Right atrium auricular region (tissue), 2 donors: ENCODE measurements at places on chromosomes 3 and 15.

DNA sequence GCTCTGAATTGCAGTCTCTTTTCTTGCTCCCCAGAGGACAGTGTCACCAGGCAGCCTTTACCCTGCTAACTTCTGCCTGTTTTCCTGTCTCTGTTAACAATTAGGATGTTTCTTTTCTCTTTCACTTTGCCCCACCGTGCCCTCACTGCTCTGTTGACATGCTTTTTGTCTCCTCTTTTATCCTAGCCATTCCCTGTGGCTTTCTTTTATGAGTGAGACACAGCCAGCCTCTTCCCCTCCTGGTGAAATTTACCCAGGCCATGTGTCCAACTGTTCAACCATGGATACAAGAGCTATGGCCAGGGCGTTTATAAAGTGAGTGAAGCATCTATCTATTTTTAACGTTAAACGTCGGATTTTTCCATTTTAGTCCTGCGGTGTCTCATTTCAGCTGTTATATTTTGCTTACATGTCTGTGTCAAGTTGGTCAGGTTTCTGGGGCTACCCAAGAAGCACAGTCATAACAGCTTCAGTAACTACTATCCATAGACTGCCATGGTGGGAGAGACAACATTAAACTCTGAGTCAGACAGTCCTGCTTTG, 443.2 kb upstream of the AZI2 start:
- no peak for DNase-seq

DNA sequence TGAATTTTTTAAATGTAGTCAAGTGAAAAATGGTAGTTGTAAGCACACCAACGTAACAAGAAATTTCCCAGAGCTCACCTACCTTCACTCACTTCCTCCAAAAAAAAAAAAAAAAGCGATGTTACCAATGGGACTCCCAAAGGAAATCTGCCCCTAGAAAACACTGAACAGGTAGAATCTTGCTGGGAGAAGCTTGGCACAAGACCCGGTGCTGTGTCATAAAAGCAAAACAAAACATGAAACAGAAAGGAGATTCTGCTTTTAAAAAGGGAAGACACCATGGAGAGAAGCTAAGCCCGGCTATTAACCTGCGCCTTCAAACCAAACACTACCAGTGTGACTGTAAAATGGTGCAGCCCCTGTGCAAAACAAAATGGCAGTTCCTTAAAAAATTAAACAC, 40.5 kb downstream of the PGPEP1L start:
- no peak for DNase-seq

- no peak for DNase-seq
Observed at GRCh38 chr3:139944256-139944910, 9.4 kb downstream of the CLSTN2 start.

- DNase-seq: no peak
Observed at GRCh38 chr15:86773736-86774135, 694.1 kb downstream of the AGBL1 start.

DNA sequence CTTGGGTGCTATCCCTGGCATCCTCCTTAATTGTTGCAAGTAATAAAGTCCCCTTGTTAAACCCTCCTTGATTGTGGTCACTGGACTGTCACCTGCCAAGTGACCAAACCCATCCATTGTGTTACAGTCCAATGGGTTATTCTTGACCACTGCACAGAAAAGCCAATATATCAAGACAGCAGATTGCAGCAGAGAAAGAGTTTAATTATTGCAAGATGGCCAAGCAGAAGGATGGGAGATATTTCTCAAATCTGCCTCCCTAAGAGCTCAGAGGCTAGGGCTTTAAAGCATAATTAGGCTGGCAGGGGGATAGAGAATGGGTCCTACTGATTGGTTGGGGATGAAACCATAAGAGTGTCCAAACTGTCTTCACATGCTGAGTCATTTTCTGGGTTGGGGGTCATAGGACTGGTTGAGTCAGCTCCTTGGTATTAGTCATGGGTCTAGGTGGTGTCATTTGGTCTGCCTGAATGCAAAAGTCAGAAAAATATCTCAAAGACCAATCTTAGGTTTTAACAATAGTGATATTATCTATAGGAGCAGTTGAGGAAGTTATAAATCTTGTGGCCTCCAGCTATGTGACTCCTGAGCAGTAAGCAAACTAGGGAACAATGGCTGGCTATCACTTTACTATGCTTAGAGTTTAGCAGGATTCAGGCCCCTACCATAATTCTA, 19.1 kb upstream of the XYLB start:
- no peak for DNase-seq

- DNase-seq: no peak
Observed at GRCh38 chr15:63274427-63274826, 3.0 kb upstream of the APH1B start.

DNA sequence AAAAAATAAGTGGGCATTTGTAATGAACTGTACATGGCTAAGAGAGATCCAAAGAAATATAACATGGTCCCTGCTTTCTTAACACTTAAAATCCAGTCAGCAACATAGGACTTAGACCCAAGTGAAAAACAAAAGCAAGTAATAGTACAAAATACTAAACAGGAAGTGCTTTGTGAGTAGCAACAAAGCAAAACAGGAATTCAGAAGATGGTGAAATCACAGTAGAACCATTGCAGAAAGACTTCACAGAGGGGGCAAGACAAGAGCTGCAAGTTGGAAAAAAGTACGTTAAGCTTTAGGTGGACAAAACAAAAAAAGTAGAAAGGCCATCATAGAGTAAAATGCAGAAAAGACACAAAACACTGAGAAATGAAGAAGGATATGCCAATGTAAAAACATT, 116.0 kb downstream of the TBC1D5 start:
- DNase-seq: no peak

DNA sequence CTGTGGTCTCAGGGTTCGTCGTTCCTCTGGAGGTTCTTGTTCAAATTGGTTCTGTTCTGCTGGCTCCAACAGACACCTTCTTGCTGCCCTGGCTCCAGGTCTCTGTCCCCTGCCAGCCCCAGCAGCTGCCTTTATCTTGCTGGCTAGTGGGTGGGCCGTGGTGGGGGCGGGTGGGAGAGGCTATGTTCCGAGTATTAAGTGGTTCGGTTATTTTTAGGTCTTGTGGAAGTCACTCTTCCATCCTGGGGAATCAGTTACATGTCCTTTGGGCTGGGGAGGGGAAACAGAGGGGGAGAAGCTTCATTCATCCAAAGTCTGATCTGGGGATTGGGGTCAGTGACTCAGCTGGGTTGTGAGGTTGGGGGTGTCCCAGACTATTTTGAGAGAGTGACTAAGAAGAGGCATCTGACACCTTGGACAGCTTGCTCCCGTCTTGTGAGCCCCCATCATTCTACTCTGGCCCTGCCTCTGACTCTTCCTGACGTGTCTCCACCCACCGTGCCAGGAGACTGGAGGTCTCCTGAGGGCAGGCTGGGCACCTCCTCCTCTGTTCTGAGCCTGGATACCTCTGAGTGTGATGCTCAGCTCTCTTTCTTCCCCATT, at the start of gene XIRP1:
Gene XIRP1 (minus strand): TSS at position 106 of the 603 bp plus-strand sequence. CDS start 3,150 bp downstream, outside the sequence.
- no peak for DNase-seq

- DNase-seq: no peak
Observed at GRCh38 chr3:115699706-115700105, 76.4 kb downstream of the GAP43 start.

DNA sequence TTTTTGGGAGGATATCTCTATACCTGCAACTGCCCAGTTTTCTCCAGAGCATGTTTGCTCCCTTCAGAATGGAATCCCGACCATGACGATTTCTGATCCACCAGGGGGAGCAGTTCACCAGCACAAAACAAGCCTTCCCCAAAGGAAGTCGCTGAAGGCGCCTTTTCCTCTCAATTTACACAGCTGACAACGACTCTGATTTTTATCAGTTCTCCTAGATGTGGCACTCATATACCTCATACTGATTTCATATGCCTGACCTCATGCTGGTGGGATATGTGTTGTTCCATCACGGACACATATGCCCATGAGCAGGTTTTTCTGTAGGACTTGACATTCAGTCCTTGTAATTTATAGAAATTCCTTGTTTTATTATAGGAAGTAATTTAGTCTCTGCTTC, 1028.2 kb downstream of the MCTP2 start:
- DNase-seq: peak; percentile 71

DNA sequence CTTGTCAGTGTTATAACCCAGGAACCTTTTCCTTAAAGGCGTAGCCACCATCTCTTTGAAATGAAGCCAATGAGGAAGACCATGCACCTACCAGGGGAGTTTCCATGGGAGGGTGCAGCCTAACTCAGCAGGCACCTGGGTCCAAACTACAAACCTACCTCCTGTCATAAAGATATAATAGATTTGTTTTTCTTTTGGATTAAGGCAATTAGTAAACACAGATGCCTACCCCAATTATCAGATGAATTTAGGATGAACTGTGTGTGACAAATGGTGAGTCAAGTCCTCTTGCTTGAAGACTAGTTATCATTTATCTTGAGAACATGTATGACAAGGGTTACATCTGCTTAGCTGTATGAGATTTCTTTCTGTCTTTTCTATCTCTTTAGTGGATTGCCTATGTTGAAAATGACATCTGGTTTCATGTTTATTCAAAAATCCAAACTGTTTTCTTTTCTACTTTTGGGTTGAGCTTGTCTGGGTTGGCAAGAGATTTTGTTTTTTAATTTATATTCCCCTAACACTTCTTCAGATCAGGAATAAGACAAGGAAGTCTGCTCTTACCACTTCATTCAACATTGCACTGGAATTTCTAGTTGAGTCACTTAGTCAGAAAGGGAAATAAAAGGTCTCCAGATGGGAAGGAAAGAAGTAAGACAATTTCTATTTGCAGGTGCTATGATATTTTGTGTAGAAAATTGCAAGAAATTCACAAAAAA, 149.9 kb downstream of the NEK10 start:
- DNase-seq: no peak

GRCh38 chr15:76353903-76354302, 17.3 kb downstream of the ISL2 start:
- DNase-seq: no peak

DNA sequence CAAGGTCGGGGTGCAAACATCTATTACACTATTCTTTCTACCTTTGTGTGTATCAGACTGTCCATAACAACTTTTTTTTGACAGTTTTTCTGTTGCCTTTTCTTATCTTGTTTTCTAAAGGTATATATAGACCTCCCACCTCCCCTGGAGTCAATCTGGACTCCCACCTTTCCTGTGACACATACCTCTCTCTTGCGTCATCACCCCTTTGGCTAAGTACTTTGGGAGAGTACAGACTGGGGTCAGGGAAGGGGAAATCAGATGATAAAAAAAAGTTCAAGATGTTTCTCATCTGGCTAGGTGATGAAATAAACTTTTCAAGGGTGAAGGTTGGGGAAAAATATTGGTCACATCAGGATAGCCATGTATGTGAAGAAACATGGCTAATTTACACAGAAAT, 17.2 kb downstream of the TSPAN3 start:
- DNase-seq: no peak

DNA sequence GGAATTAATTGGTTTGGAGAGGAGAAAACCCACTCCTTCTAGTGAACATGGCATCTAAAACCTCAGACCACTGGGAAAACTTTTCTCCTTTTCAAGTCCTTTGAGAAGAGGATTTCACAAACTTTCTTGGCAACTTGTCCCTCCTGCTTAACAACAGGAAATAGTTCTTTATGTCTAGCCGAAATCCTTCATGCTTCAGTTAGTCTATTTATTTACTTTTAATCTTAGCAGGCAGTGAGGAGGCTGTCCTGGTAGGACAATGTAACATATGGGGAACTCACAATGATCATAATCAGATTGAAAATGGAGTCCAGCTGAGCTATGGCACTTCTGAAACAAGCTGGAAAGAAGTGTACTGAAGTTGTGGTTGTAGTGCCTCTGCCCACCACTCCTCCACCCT, 50.6 kb downstream of the KY start:
- no peak for DNase-seq

DNA sequence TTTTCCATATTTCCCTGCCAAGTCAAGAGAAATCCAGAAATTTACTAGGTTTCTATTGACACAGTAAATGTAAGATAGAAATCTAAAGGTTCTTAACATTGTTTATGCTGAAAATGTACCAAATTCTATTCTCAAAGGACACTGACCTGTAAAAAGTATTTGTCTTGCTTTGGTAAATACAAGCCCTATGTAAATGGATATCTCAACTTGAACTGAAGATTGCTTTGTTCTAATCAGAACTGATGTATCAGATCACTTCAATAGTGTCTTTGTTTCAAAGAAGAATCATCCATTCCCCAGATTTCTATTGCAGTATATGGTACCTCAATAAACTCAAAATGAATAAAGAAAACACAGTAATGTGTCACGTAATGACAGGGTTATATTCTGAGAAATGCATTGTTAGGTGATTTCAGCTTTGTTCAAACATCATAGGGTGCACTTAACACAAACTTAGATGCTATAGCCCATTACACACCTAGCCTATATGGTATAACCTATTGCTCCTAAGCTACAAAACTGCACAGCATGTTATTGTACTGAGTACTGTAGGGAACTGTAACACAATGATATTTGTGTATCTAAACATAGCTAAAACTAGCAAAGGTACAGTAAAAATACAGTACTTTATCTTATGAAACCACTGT, 143.5 kb upstream of the NECTIN3 start:
- no peak for DNase-seq

DNA sequence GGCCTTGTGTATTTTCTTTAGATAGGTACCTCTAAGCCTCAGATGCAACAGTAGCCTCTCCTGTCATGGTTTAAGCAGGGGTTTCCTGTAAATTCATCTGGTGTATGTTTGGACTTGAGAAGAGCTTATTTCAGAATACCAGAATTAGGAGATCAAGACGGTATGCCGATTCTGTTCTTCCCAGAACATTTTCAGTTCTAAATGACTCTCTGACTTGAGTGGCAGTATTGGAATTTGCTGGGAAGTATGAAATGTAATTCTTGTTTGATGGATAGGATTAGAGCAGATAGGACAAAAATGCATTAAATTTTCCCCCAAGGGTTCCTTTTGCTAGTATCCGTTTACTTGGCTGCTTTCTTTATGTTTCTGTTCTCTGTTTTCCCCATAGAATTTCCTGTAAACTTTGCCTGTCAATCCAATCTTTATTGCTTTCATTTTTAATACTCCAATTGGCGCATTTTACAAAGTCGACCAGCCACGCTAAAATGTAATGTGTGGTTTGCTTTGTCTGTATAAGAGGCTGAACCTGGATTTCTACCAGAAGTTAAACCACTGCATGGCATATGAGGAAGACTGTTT, 612.2 kb downstream of the RBMS3 start:
- DNase-seq: no peak

DNA sequence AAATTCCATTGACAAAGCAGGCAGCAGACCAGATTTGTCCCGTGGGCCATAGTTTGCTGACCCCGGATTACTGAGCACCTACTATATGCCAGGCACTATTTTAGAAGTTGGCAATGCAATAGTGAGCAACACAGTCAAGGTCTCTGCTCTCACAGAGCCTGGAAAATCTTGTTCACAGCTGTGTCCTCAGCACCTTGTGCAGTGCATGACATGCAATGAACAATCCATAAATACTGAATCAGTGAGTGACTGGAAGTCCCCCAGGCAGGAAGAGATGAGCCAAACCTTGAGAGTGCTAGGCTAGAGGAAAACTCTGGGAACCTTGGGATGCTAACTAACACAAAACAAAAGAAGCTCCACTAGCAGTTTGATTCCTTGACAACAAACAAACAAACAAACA, 14.4 kb downstream of the TM4SF1 start:
- DNase-seq: no peak
